Temporal lobe (tissue), 4 donors: ENCODE measurements at places on chromosomes 3 and 15. TPM values are rescaled to one million over a fixed set of nuclear protein-coding genes. Genes with fewer than 3 reads are reported as not detected.

GABRB3 gene
- 102 TPM for total RNA-seq

NANOGP8 gene
- 0.25 TPM for total RNA-seq

FAM174B gene
- total RNA-seq, result 9.8 TPM

CLPX gene
- 61.2 TPM for total RNA-seq

TMEM43 gene
- total RNA-seq, result 36.4 TPM

CPEB1 gene
- 2.5 TPM for total RNA-seq

CFAP161 gene
- 2.2 TPM for total RNA-seq

SLC24A5 gene
- total RNA-seq, result not detected

SRGAP3 gene
- total RNA-seq, result 74.3 TPM

BAHD1 gene
- total RNA-seq, result 7.6 TPM

DUOXA1 gene
- total RNA-seq, result under 0.01 TPM
